ENCODE measurements at places on chromosomes 12 and 14.

- no peak for DNase-seq
Measured at GRCh38 chr14:51082349-51082748, 12.6 kb downstream of the TRIM9 start.

GRCh38 chr12:66187036-66187435, 2.0 kb upstream of the IRAK3 start:
- no peak for DNase-seq

DNA sequence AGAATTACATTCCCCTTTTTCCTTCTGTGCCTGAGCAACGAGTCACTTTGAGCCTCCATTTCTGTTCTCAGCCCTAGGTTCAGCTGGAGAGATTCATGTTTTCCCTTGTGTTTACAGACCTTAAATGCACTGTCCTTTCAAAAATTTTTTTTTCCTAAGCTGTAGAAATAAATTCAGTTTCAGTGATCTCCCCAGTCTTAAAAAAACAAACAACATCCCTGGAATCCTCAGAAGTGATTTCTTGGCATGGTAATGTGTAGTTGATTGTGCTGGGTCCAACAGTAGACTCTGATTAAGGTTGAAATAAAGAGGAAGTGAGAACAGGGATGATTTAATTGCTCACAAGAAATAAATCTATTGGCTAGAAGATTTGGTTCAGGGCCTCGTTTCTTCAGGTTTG, 89.3 kb downstream of the NTN4 start:
- no peak for DNase-seq

DNA sequence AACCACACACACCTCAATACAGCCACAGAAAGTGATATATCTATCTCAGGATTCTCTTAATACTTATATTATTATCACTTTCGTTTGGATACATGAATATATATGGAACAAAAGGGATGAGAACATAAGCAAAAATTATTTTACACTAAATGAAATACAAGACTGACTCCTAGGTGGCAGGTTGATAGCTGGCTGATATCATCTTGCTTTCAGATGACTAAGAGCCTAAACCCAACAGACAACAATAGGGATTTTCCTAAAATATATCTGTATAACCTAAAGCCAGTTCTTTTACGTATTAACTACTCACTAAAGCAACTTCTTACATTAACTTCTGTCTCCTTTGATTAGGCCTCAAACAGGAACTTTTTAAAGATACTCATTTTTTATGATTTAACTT, 65.1 kb downstream of the BAZ1A start:
- DNase-seq, result no peak

- DNase-seq, result no peak
Measured at GRCh38 chr12:13186302-13186701, 10.2 kb upstream of the EMP1 start.

DNA sequence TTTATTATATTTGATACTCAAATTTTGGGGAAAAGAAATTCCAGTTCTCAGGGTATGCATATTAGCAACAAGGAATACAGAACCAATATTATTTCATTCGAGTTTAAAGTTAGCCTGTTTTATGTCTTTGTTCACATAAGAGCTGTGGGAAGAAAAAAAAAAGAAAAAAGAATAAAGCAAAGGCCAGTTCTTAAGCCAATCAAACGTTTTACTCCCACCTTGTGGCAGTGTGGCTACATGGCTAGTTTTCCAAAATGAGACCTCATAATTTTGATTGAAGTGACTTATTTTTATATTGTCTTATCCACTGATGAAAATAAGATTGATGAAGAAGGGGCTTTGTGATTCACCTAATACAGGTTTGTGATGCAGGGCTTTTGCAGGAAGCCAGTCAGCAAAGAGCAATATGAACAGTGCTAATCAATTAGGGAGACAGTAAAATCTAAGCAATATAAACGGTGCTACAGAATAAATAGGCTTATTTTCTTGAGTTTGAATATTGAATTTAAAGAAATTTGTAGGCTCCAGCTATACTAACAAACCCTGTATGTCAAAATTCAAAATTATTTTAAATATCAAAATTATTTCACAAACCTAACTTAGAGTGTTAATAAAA, 624.1 kb upstream of the FOXG1 start:
- no peak for DNase-seq

DNA sequence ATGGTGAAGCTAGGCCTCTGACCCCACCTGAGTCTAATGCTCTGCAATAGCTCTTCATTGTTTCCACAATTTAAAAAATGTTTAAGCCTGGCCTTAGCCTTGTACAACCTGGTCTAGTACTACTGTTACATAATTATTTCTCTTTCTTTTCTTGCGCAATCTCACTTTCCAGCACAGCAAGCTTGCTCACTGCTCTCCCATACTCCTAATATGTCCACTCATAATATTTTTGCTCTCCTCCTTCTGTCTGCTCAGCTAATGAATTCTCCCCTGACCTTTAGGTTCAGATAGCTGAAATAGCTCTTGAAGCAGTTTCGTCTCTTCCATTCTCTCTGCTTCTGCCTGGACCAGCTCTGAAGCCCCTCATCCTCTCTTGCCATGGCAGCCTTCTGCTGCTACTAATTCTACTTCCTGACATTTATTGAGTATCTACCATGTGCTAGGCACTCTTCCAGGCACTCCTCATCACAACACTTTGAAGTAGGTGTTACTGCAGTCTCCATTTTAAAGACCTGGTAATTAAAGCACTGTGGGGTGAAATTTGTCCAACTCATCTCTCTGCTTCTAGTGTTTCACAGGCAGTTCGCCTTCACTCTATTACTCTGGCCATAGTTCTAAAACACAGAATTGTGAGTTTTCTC, 2.8 kb upstream of the SLC48A1 start:
- no peak for DNase-seq

DNA sequence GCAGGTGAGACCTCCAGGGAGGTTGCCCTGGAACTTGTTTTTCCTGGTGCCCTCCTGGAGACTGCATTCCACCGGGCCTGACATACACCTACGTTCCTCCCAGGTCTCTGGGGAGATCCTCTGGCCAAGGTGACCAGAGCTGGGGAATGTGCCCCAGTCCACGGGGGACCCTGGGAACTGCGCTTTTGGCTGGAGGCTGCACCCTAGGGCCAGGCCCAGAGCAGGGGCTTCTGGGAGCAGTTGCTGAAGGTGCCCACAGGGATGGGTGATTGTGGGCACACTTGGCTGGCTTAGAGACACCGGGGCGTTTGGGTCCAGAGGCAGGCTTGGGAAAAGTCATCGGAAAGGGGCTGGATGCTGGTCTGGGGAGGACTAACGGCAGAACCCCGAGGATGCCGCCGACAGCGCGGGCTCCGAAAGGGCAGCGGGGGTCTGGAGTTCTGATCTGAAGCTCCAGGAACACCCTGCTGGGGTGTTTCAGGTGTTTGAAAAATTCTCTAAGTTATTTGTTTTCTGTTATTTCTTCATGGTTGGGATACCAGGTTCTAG, 36.5 kb upstream of the TDRD9 start:
- no peak for DNase-seq

- DNase-seq, result no peak
Measured at GRCh38 chr14:101065246-101065645, 161.7 kb upstream of the RTL1 start.

DNA sequence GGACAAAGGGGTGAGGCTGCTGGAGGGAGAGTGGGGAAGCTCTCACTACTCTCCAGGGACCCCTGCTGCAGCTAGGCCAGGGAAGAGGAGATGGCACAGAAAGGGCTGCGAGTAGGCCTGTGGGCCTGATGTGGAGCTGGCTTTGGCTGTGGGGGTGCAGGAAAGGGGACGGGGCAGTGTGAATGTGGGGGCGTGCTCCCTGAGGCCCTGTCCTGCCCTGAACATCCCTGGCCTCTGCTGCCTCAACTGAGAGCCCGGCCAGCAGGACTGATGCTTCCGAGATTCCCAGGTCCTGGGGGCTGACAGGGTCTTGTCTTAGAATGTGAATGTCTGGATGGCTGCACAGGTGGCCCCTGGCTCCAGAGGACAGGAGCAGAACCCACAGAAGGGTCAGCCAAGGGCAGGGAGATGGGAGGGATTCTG, 64.2 kb downstream of the CHGA start:
- DNase-seq, result no peak

DNA sequence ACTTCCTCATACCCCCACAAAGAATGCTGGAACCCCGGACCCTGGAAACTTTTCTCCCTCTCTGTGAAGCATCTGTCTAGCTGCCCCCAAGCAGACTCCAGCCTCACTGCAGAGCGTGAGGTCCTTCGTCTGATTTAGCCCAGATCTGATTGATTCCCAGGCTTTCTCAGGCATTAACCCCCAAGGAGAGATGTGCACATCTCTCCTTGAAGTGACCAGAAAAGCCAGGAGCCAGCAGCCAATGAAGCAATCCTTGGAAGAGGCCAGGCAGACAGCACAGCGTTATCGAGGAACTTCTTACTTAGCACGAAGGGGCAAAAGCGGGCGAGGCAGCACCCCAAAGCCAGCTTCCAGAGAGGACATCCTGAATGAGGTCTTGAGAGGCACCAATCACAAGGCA, 100.7 kb downstream of the ZFP36L1 start:
- no peak for DNase-seq

DNA sequence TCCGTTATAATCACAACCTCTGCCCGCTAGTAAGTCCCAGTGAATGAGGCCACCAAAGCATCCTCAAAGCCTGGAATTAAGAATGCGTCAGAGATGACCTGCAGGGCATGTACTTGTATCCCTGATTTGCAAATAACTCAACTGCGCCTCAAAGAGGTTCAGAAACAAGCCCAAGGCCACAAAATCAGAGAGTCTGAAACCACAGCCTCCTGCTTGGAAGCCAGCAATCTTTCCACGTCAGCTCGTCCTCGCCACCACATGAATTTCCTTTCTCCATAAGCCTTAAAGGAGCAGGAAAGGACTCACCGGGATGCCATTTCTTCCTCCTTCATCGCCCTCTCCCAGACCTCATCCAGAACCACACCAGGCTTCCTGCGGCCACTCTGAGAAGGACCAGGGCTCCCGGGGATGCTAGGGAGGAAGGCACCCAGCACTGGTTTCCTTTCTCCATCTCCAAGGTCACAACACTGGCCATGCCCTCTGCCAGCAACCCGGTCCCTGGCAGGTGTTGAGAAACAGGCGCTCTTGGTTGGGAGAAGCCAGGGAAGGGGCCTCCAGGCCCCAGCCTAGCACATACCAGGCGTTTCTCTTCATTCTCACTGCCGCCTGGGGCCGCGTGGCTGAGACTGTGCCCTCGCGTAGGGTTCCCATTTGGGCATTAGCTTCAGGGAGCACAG, 191.2 kb upstream of the DIO3 start:
- no peak for DNase-seq

DNA sequence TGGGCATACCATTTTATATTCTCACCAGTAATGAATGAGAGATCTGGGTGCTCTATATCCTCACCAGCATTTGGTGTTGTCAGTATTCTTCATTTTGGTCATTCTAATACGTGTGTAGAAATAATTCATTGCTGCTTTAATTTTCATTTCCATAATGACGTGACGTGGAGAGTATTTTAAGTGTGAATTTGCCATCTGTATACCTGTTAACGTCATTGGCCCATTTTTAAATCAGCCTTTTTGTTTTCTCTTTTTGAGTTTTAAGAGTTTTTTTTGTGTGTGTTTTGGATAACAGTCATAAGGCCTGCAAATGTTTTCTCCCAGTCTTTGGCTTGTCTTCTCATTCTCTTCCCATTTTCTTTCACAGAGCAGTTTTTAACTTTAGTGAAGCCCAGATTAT, 74.4 kb upstream of the SYT1 start:
- no peak for DNase-seq

DNA sequence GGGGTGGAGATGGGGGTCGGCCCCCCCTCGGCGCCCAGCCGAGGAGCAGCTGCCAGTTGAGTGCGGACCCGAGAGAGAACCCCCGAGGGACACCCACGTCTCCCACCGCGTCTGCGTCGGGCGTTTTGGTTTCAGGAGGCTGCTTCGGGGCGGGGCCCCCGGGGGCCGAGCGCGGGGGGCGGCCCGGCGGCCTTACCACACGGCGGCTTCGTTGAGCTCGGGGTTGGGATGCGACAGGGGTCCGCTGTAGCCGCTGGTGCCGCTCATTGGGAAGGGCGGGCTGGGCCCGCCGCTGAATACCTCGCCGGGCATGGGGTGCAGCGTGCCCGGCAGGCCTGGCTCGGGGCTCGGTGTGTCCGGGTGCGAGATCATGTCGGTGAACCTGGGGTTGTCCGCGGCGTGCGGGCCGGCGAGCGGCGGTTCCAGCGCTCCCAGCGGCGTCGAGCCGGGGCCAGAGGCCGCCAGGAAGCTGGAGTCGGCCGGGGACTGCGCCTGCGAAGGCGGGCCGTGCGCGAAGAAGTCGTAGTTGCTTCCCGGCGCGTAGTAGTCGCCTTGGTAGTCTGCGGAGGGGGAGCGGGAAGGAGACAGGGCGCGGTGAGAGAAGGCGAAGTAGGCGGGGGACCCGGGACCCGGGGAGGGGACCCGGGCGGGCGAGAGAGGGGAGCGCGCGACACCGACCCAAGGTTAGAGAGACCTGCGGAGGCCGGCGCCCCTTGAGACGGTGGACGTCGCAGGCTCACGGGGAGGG, 8.5 kb downstream of the LHX5 start:
- no peak for DNase-seq

- no peak for DNase-seq
Measured at GRCh38 chr12:25190793-25191192, 4.2 kb downstream of the DNAI7 start.

- DNase-seq, result no peak
Measured at GRCh38 chr12:42565633-42566032, 23.9 kb downstream of the PRICKLE1 start.

- no peak for DNase-seq
Measured at GRCh38 chr12:91074154-91074709, 16.4 kb upstream of the KERA start.

GRCh38 chr12:132537836-132538662, 48.1 kb downstream of the FBRSL1 start:
- no peak for DNase-seq

- DNase-seq, result no peak
Measured at GRCh38 chr12:109542014-109542413, 31.3 kb downstream of the MMAB start.

DNA sequence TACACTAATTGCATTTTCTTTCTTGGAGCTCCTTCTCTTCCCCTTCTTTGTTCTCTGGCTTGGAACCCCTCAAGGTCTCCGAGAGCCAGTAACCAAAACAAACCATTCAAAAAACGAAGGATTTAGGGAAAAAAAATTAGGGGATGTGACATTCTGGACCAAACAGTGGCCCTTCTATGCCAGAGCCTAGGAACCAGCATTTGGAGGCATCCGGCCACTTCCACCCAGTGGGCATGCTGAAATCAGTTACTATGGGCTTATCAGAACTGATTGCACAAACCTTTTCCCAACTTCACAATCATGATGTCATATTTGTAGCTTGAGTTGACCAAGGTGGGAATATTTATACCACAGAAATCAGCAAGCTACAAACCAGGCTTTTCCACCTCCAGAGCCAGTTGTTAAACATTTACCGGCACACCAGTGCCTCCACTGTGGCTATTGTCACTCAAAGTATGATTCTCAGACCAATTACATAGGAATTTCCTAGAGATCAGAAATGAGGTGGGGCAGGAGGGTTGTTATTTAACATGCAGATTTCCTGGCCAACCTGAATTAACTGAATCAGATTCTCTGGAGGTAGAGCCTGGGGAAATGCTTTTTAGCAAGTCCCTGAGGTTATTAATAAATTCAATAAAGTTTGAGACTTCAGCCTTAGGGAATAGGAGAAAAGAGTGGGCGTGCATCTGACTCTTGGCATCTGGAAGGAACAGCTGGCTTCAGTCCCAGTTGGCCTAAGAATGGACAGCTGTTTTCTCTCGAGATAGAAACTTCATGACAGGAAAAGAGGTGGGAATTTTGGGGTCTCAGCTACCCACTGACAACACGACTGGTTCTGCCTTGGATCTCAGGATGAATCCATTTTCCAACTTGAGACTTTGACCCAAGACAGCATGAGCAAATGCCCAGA, 273.9 kb downstream of the ZFP36L1 start:
- DNase-seq, result no peak

GRCh38 chr12:4287325-4288211, 14.0 kb downstream of the CCND2 start:
- no peak for DNase-seq

- no peak for DNase-seq
Measured at GRCh38 chr12:82029936-82030335, 270.8 kb upstream of the PPFIA2 start.
